ENCODE measurements at places on chromosomes 7 and 10. TPM values are rescaled to one million over a fixed set of nuclear protein-coding genes. Genes with fewer than 3 reads are reported as not detected.

The CRTAC1 gene
- 7.9 TPM for total RNA-seq

DNA sequence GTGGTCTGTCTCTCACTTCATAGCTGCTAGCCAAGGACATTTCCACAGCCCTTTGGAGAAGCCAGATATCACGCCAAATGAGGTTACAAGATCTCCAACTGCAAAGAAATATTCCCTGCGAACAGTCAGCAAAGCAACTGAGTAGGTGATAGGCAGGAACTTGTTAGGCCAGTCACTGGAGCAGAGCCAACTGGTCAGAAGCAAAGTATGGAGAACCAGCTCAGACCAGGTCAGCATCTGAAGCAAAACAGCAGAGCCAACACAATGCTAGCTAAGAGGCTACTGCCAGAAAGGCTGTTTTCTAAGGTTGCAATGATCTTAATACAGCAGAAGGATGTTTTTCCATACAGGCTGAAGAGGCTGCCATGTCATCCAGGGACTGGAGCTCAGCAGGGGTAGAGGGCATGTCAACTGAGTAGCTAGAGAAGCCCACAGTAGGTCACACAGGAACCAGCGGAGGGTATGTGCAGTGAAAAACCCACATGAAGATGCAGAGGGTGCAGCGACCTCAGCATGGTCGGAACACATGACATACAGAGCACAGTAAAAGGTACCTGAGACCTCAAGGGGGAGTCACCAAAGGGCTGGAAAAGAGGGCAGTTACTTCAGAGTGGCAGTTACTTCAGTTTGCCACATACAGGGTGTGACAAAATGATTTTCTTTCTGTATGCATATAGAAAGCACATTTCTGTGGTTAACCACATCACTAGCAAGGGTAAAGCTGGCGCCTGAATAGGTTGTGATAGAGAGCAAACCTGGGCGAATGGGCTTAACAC, 8.9 kb downstream of the SEC31B start:
- DNase-seq, result no peak

- no peak for DNase-seq
Observed at GRCh38 chr7:17097668-17098297, 200.7 kb upstream of the AHR start.

GRCh38 chr10:116045366-116046356, 227.3 kb downstream of the GFRA1 start:
- no peak for DNase-seq

- no peak for DNase-seq
Observed at GRCh38 chr7:144812379-144813283, 23.2 kb downstream of the TPK1 start.

DNA sequence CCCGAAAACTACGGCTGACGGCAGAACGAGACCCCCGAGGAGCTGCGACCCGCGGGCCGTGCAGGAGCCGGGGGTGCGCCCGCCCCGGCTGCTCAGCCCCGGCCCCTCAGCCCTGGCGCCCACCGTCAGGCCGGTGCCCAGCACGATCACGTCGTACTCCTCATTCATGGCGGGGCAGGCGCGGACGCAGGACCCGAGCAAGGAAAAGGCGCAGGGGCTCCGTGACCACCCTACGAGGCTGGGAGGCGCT, 218 bp downstream of the GDI2 start:
- DNase-seq, result no peak

GRCh38 chr10:45470098-45471012, 96.3 kb downstream of the ALOX5 start:
- DNase-seq, result no peak

Data from aorta (tissue), 5 donors.